Muscle of leg (tissue), 16 donors: ENCODE measurements at places on chromosomes 2 and 18.

DNA sequence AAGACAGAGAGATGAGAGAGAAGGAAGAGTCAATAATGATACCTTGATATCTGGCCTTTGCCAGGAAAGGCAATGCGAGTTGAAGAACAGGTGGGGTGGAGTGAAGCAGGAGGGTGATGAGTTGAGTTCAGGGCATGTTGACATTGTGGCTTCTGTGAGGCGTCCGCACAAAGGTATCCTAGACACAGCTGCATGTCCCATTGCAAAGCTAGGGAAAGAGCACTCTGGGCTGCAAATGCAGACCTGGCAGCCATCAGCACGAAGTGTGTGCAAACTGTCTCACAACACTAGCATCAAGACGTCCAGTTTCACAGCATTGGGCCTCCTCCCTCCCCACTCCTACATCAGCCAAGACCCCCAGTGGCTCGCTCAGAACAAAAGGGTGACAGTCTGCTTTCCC, 36.1 kb downstream of the TEX51 start:
- no peaks in the 10 kb centered on the region for H3K27me3 ChIP-seq
- no peak overlapping the region for H3K4me3 ChIP-seq
- H3K36me3 ChIP-seq, result no peaks in the 10 kb centered on the region
- no peak overlapping the region for H3K27ac ChIP-seq

- no peaks in the 10 kb centered on the region for H3K36me3 ChIP-seq
- H3K4me3 ChIP-seq, result no peak overlapping the region
- H3K4me1 ChIP-seq, result no peaks in the 10 kb centered on the region
- no peak overlapping the region for H3K27ac ChIP-seq
These were observed 40.3 kb upstream of the SIGLEC15 start for GRCh38 chr18:45785134-45785533.

- peaks cover 14% of the 10 kb centered on the region for H3K36me3 ChIP-seq
- H3K27me3 ChIP-seq, result peaks cover 27% of the 10 kb centered on the region
- H3K27ac ChIP-seq, result no peak overlapping the region
- no peak overlapping the region for H3K4me3 ChIP-seq
These were observed 133.1 kb downstream of the NFATC1 start for GRCh38 chr18:79528846-79529245.

DNA sequence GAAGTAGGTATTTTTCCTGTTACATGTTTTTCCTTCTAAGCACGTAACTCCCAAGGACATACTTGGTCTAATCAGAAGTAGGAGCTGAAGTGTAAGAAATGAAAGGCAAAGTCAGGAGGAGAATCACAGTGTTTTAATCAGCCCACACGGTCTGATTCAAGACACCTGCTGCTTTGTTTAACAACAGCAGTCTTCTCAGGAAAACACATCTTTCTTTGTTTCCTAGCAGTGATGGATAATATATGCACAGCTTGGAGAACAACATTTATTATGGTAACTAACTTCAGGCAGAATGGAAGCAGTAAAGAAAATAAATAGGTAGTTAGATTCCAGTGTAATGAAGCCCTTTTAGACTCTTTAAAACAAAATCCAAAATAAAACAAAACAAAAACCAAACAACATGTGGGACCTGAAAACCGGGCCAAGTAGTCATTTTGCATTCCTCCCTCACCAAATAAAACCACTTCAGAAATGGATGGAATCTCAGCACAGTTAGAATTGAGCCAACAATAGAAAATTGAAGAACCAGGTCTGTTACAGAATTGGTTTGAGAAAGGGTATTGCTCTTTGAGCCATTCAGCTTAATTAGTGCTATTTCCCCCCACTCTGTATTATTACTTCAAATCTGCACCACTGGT, 61.1 kb upstream of the UGP2 start:
- H3K4me1 ChIP-seq, result peaks cover 5% of the 10 kb centered on the region
- H3K27me3 ChIP-seq, result no peaks in the 10 kb centered on the region
- no peak overlapping the region for H3K27ac ChIP-seq
- H3K4me3 ChIP-seq, result no peak overlapping the region
- DNase-seq, result no peak

DNA sequence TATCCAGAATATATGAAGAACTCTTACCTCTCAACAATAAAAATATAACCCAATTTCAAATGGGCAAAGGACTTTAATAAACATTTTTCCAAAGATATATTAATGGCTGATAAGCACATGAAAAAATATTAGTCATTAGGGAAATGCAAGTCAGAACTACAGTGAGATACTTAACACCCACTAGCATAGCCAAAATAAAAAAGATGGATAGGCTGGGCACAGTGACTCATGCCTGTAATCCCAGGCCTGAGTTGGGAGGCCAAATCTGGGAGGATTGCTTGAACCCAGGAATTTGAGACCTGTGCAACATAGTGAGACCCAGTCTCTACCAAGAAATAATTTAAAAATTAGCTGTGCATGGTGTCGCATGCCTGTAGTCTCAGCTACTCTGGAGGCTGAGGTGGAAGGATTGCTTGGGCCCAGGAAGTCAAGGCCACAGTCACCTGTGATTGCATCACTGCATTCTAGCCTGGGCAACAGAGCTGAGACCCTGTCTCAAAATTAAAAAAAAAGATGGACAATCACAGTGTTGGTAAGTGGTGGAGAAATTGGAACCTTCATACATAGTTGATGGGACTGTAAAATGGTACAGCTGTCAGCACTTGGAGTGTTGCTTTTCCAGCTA, 25.1 kb downstream of the MARCHF7 start:
- H3K4me1 ChIP-seq, result peaks cover 3% of the 10 kb centered on the region
- H3K27ac ChIP-seq, result no peak overlapping the region
- no peak overlapping the region for H3K4me3 ChIP-seq
- H3K36me3 ChIP-seq, result peaks cover 39% of the 10 kb centered on the region

- H3K27me3 ChIP-seq, result no peaks in the 10 kb centered on the region
- H3K27ac ChIP-seq, result no peak overlapping the region
- no peaks in the 10 kb centered on the region for H3K4me1 ChIP-seq
- DNase-seq, result no peak
These were observed 583.1 kb downstream of the XIRP2 start for GRCh38 chr2:167471332-167471731.

GRCh38 chr2:154914561-154914960, 216.1 kb downstream of the KCNJ3 start:
- no peaks in the 10 kb centered on the region for H3K36me3 ChIP-seq
- no peak overlapping the region for H3K27ac ChIP-seq
- H3K4me1 ChIP-seq, result no peaks in the 10 kb centered on the region
- no peaks in the 10 kb centered on the region for H3K27me3 ChIP-seq

DNA sequence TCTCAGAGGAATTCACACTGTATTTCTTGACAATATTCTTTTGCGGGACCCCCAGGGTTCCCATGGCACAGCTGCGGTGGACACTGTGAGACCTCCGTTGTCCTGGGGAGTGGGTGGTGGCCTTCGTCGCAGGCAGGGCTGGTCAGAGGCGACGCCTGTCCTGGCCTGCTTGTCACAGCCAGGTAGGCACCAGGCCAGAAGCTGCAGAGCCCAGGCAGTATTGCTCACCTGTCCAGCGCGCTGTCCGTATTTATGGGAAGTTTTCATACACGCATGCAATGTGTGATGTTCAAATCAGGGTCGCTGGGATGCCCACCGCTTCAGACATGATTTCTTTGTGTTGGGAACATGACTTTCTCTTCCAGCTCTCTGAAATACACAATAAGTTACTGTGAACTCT, 126.6 kb downstream of the RTP5 start:
- no peaks in the 10 kb centered on the region for H3K36me3 ChIP-seq
- no peak overlapping the region for H3K4me3 ChIP-seq
- no peaks in the 10 kb centered on the region for H3K27me3 ChIP-seq

DNA sequence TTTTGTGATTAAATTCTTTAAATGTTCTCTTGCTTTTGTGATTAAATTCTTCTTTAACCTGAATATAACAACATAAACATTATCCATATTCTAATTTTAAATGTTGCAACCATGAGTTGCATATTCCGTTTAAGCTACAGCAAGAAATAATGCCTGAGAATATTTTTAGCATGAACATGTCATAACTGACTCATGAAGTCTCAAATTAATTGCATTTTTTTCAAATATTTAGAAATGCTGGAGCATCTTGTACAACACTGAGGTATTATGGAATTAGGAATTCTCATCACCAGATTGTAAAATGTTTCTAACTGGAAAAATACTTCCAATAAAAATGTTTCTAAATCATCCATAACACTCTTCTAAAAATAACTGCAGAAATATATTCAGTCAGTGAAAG, 14.7 kb downstream of the ROCK2 start:
- H3K27ac ChIP-seq, result no peak overlapping the region
- H3K4me1 ChIP-seq, result no peaks in the 10 kb centered on the region
- DNase-seq, result no peak
- no peaks in the 10 kb centered on the region for H3K27me3 ChIP-seq

DNA sequence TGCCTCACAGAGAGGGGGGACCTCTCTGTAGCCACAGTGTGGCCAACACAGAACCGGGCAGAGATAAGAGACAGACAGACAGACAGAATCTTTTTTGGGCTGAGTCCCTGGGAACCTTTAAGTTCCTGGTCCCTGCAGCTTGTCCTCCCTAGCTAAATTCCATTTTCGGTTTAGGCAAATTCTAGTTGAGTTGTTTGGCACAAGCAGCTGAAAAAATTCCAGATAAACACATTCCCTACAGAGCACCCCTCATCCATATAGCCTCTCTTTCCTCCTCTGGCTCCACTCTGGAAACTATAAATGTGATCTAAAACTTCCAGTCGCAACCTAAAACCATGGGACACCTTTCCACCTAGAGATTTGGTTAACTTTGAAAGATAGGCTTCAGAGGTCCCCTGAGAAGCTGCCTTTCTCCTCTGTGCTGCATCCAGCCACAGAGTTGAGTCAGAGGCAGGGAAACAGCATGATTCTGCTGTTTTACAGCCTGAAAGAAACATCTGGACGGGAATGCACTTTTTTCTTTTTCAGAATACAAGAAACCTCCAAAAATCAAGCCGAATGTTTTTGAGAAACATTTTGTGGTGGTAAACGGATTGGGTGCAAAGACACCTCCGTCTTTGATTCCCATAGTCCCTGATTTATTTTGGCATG, 30.9 kb downstream of the SLC4A3 start:
- no peaks in the 10 kb centered on the region for H3K4me1 ChIP-seq
- H3K27me3 ChIP-seq, result no peaks in the 10 kb centered on the region
- no peak overlapping the region for H3K27ac ChIP-seq
- peak; percentile 56 for DNase-seq
- no peaks in the 10 kb centered on the region for H3K36me3 ChIP-seq
- H3K4me3 ChIP-seq, result no peak overlapping the region

DNA sequence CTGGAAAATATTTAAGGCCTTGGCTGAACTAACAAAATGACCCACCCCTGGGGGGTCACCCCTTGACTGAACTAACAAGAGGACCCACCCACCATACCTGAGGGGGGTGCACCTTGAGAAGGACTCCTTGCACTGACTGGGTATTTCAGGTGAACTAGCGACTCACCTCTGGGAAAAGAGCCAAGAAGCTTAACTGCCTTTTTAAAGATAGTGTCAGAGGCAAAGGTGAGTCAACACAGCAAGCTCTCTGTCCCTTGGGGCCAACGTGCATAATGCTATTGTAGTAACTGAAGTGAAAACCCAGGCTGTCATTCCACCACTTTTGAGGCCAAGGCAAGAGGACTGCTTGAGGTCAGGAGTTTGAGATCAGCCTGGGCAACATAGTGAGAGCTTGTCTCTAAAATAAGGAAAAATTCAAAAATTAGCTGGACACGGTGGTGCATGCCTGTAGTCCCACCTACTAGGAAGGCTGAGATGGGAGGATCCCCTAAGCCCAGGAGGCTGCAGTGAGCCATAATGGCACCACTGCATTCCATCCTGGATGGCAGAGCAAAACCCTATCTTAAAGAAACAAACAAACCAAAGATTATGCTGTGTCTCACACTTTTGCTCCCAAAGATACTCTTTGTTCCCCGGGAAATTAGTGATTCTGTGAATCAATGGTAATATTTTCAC, 36.4 kb upstream of the ZCCHC2 start:
- no peaks in the 10 kb centered on the region for H3K4me1 ChIP-seq

DNA sequence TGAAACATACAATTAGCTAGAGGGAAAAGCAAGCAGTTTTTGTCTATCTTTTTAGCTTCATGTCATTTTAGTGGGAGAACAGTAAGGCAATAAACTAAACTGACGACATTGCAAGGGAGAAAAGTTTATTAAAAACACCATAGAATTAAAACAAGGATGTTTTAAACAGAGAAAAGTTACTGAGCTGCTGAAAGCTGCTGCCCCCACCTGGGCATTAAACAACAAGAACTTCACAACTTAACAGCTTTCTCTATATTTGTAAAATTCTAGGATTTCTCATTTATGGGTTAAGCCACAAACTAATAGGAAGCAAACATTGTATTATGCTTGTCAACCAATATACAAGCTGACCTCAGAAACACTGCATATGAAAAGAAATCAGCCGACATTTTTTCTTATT, 289.2 kb downstream of the ERBB4 start:
- H3K27ac ChIP-seq, result no peak overlapping the region
- no peak overlapping the region for H3K4me3 ChIP-seq
- no peaks in the 10 kb centered on the region for H3K36me3 ChIP-seq
- no peaks in the 10 kb centered on the region for H3K27me3 ChIP-seq
- DNase-seq, result peak; percentile 27
- no peaks in the 10 kb centered on the region for H3K4me1 ChIP-seq

DNA sequence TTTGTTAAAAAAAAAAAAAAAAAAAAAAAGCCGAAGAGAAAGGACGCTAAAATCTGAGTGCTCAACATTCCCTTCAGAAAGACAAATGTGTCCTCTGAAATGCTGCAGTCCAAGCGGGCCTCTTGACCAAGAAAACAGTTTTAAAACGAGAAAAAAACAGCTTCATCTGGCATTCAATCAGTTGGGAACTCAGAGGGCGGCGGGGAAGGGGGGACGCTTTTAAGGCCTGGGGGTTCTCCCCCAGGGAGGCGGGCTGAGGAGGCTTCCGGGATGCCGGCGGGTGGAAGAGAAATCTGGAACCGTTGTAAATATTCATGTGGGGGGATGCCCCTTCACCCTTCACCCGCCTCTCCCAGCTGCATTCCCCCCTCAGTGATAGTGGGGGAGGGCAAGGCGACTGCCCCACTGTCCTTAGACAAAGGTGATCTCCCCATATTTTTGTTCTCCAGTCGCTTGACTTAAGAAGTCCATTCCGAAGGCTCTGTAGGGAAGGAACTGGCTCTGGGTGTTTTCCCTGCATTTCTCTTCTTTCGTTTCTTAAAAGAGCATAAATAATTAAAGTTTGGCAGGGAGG, 3.3 kb upstream of the HOXD11 start:
- peaks cover 96% of the 10 kb centered on the region for H3K27me3 ChIP-seq
- no peak overlapping the region for H3K4me3 ChIP-seq
- no peak overlapping the region for H3K27ac ChIP-seq
- H3K36me3 ChIP-seq, result no peaks in the 10 kb centered on the region
- no peak for DNase-seq

DNA sequence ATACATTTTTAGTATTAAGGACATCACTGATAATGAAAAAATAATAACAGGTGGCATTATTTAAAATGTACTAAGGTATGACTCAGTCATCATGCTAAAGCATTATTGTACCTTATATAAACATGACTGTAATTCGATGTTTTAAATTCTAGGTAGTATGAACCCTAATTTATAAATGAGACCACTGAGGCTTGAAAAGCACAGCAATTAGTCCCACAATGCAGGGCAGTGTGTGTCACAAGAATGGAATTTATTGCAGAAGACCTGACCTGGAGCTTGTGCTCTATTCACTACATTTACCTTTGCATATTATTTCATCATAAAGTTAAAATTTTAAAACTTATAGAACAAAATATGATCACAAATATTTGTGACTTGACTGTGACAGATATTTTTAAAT, 358.5 kb upstream of the DSEL start:
- H3K27me3 ChIP-seq, result no peaks in the 10 kb centered on the region
- no peak for DNase-seq
- no peaks in the 10 kb centered on the region for H3K36me3 ChIP-seq
- no peak overlapping the region for H3K4me3 ChIP-seq
- no peak overlapping the region for H3K27ac ChIP-seq
- H3K4me1 ChIP-seq, result no peaks in the 10 kb centered on the region

GRCh38 chr2:238688193-238689153, 159.4 kb upstream of the TWIST2 start:
- H3K27me3 ChIP-seq, result peaks cover 8% of the 10 kb centered on the region
- H3K4me3 ChIP-seq, result no peak overlapping the region
- H3K27ac ChIP-seq, result no peak overlapping the region
- DNase-seq, result peak; percentile 61
- no peaks in the 10 kb centered on the region for H3K36me3 ChIP-seq
